ENCODE measurements at places on chromosomes 6 and 20.

DNA sequence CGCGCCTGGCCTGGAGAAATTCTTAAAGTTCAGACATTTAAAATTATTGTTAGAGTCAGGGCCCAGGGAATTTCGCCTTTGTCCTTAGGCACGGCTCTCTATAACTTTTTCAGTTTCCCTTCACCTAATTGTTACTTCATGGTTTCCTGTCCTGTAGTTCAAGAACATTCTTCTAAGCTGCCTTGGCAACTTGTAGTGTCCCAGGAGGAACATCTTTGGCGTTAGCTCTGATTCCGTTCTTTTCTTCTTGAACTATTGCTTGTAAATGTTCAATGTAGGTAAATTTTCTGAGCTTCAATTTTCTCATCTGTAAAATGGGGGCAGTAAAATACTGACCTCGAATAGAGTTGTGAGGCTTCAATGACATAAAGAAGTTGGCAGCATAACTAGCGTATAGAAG lies 41.8 kb downstream of the TIAM2 start:
- DNase-seq: no peak

GRCh38 chr20:37630166-37630565 lies 63.7 kb upstream of the CTNNBL1 start:
- no peak for DNase-seq

- DNase-seq: no peak
Observed at GRCh38 chr20:37081717-37082289, 14.0 kb downstream of the RBL1 start.

DNA sequence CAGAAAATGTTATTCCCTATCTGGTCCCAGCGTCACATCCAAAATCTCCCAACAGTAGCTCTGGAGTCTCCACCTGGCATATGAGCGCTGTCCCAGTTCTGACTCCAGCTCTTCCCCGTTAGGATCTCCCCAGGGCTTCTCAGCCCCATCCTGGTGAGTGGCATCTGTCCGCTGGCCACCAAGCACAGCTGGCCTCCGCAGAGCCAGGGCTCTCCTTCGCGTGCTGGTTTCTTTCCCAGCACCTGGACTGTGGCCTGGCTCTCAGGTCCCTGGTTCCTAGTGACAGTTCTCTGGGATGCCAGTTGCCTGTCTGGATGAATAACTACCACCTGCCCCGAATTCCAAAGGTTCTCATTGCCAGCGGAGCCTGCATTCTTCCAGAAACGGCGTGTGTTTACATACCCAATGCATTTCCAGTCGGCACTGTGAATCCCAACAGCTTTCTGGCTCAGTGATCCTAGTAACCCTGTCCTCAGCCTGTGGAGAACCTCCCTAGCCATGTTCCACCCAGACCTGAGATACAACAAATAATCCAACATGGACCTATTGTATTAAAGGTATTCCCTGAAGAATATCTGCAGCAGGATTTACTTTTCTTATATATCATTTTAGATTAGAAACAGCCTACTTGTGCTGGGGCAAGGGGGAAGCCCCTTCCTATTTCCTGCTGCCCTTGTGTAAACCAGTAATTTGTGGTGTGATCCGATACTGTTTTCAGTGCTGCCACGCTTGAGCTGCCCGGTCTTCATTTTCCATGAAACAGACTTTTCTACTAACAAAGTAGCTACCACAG lies 69.9 kb upstream of the PDE10A start:
- DNase-seq: no peak

DNA sequence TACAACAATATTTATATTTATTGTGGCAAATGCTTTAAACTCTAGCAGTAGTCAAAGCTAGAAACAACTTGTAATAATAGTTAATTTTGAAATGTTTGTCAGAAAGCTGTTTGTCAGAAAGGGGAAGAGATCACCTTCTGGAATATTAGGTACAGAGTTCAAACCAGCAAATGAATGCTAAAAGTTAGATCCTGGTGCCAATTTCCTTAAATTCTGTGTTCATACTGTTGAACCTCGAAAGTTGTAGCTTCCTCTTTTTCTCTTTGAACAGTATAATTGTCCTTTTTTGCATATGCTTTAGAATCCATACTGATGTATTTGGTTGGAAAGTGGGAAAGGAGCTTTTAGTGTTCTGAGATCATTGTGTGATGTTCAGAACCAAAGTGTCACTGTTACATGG lies 22.4 kb downstream of the ITCH start:
- no peak for DNase-seq

DNA sequence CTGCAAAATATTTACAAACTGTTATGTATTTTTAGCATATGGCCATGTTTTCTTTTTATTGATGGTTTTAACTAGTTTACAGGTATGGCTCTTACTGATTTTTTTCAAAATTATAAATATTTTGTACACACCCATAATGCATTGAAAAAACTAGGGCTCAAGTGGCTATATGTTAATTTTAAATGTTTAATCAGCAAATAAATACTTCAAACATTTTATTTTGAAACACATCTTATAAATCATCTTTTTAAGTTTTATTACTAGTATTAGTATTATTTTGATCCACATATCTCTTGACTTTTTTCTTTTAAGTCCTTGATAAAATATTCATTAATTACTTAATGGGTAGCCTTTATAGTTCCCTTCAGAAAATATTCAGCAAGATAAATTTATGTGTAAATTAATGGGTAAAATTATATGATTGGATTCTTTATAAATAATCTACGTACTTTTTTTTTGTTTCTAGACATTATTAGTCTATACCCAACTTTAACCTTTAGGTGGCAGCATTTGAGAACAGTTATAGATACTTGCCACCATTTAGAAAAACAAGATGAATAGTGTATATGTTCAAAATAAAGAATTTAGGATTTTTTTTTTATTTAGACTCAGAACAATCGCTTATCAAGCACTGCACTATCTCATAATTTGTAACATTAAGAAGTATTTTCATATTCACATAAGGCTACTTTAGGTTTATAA lies 241.9 kb downstream of the ADGRB3 start:
- no peak for DNase-seq

- DNase-seq: no peak
Observed at GRCh38 chr20:43840382-43841070, 74.1 kb upstream of the TOX2 start.

DNA sequence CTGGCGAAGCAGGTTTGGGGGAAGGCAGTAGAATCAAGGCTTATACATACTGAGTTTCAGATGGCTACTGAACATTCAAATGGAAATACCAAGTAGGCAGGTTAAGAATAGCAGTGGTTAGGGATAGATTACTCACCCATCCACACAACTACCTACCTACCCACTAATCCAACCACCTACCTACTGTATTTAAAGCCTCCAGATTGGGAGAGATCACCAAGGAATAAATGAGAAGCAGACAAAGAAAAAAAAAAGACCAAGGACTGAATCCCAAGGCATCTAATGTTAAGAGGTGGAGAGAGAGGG lies 68.3 kb upstream of the SMIM29 start:
- DNase-seq: no peak

DNA sequence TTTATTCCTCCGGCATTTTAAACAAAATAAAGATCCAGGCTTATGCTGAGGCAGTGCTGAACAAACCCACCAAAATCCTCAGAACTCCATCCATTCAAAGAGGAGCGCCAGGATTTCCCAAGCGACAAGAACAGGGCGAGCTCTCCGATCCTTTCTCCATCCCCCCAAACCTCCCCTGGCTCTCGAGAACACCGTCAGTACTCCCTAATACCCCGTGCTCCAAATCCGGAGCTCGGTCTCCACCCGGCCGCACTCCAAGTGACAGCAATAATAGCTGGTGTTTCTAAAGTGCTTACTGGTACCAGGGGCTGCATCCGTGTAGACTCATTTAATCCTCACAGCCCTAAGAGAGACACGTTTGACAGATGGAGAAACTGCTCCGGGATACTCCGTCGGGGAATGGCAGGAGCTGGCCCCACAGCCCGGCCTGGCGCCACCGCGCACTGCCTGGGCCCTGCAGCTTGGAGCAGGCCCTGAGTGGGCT lies 277.1 kb upstream of the QKI start:
- DNase-seq: no peak

- no peak for DNase-seq
Observed at GRCh38 chr6:105739764-105740163, 336.9 kb upstream of the PREP start.

GRCh38 chr20:45833883-45834796 lies 541 bp downstream of the SNX21 start:
- DNase-seq: no peak

DNA sequence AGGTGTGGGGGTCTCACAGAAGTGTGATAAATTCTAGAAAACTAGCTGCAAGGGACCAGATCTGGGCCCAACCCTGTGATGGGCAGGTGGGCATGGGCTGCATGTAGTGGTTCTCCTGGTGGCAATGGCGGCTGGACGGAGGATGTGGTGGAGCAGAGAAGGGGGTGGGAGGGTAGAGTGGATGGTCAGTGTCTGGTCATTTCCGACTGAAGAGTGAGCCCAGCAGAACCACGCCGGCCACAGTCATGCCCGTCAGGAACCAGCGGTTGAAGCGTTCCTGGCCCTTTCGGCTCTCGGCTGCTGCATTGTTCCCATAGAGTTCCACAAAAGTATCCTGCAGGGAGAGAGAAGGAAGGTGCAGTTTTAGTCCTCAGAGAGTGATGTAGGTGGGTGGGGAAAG lies 28.0 kb downstream of the COX4I2 start:
- DNase-seq: no peak

GRCh38 chr6:170257376-170257775 lies 33.5 kb downstream of the DLL1 start:
- DNase-seq: no peak

GRCh38 chr20:59777331-59777725 lies 156.1 kb downstream of the SYCP2 start:
- DNase-seq: no peak

- no peak for DNase-seq
Observed at GRCh38 chr6:140385679-140386078, 1011.2 kb upstream of the CITED2 start.

DNA sequence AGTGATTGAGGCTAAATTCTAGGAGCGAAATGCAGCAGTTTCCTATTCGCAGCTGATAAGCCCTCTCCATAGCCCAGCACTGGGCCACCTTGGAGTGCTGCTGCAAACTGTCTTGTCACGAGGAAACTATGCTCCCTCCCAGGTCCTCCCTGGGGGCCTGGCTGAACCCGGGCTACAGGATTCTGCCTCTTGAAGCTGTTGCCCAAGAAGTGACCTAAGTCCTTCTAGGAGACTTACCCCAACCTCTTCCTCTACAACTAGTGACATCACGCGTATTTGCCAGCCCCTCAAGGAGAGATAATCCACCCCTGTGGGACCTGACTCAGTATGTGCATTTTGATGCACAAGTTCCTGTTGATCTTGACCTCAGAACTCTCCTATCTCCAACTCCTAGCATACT lies 26.5 kb upstream of the ZFAND3 start:
- no peak for DNase-seq

DNA sequence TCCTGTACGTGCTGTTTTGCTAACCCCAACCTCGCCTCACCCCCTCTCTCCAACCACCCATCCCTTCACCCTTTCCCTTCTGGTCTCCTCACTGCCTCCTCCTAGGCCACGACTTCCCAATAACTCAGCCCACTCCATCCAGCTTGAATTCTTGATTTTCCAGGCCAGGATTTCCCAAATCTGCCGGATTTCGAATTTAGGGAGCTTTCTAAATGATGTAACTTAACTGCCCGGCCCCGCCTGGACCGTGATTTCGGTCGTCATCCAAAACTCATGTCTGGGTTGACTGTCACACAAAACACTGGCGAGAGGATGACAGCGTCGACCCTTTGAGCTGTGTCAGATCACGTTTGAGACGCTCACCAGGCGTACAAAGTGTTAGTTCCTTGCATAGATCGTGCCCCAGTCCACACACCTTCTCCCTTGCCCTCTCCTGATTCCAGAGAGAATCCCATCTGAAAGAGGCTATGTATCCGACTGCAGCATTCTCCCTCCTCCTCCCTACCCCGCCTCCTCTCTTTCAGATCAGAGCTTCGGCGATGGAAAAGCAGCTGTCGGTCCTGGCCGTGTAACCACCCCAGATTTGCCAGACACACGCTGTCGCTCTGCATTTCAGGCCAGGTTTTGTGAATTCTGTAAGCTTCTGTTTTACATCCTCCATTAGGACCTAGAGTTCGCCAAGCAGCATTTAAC lies 168.2 kb downstream of the GPX5 start:
- DNase-seq: no peak

DNA sequence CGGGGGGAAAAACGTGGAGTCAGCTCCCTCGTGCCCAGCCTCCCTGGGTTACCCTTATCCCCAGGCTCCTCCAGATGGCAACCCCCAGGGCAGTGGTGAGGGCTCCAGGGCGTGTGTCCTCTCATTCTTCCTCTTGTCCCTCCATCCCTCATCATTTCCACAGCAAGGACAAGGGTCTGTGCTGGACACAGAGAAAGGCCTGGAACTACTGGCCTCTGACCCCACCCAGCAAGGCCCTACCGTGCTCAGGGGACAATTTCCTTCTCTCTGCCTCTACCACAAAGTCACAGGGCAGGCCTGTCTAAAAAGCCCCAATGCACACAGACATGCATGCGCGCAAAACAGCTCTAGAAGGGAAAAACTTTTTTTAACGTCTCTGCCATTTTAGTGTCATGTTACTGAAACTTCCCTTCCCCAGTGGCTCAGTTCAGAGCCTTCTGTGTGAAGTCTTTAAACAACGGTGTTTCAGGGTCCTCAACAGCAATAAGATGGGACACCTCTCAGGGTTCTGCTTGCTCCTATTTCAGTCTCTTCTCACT lies 1.1 kb upstream of the SLC35B2 start:
- no peak for DNase-seq

- no peak for DNase-seq
Observed at GRCh38 chr6:118894425-118895260, 691 bp downstream of the ASF1A start.

DNA sequence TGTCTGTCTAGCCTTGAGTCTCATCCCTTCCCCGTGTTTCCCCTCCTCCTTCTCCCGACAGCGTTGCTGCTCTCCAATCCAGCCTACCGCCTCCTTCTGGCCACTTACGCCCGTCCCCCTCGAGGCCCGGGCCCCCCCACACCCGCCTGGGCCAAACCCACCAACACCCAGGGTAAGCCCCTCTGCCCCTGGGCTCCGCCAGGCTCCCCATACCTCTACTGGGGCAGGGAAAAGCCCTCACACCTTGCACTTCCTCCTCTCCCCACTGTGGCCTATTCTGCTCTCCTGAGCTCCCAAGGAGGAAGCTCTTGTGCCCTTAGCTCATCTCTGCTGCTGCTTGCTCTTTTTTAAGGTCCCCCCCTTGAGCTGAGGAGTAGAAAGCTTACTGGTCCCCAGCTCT lies 11.0 kb downstream of the DDR1 start:
- DNase-seq: no peak

DNA sequence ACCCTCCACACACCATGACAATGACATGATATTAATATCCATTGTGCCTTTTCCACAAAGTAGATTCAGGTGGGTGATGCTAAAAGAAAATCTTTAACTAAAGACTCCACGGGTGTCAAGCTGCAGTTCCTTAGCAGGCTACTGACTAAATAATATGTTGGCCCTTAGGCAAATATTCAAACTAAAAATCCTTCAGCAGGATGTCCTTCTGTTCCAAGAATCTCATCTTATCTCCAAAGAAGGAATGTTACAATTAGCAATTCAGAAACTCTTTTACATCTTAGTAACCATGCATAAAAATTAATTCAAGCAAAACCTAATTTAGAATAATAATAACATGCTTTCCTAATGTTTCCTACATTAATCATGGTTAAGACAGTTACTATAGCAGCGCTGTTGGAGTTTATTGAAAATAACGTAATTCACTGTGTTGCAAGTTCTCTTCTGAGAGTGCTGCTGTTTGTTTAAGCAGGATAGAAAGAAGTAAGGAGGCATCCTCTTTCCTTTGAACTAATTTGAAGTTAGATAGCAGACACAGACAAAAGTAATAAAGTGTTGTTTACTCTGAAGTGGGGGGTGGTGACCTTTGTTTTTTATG lies 414.8 kb upstream of the CDH4 start:
- no peak for DNase-seq
